ENCODE measurements at places on chromosomes 4 and X. TPM values are rescaled to one million over a fixed set of nuclear protein-coding genes. Genes with fewer than 3 reads are reported as not detected.

DNA sequence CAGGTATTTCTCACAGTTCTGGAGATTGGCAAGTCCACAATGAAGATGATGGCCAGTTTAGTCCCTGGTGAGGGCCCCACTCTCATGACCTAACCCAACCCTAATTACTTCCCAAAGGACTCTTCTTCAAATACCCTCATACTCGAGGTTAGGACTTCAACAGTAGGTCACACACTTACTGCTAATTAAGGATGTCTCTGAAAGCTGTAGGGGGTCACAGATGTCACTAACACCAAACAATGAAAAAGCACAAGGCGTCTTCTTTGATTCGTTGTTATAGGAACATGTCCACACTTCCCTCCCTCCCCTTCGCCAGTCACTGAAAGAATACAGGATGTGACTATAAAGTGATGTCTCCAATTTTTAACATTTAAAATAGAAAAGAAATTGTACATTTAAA is 309.7 kb downstream of the PACRGL start:
- H3K4me3 ChIP-seq: no peak overlapping the region
- H3K36me3 ChIP-seq: no peaks in the 10 kb centered on the region
- H3K4me1 ChIP-seq: no peaks in the 10 kb centered on the region
- H3K27ac ChIP-seq: no peak overlapping the region

DNA sequence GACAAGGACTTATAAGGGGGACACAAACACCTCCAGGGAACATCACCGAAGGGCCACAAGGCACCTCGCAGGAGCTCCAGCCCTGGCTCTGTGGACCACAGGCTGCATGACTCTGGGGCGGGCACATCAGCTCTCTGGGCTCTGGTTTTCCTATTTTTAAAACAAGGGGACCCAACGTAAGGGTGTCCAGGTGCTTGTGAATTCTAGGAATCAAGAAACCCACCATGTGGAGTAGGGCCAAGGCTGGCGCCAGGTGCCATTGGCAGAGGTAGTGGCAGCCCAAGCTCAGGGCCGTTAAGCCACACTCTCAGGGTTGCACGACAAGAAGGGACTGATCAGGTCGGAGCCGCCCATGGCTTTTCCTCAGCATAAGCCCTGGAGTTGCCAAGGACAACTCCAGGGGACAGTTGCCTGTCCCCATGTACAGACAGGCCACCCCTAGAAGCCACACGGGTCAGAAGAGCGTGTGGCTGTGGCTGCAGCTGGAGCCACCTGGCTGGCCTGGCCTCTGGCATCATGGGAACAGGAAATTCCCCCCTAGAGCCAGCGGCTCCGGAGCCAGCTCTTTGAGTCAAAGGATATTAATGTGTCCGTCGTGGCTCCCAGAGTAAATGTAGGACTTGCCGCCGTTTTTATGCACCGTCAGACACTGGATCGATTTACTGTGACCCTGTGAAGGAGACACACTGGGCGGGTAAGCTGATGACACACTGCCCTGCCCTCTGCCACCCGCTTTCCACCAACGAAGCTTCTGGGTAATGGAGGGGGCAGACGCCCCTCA is 32.5 kb downstream of the WDR1 start:
- H3K27ac ChIP-seq: no peak overlapping the region
- H3K4me3 ChIP-seq: no peak overlapping the region
- no peak for DNase-seq
- H3K4me1 ChIP-seq: no peaks in the 10 kb centered on the region

GRCh38 chrX:123425471-123425870 is 241.4 kb downstream of the GRIA3 start:
- no peaks in the 10 kb centered on the region for H3K36me3 ChIP-seq
- H3K4me3 ChIP-seq: no peak overlapping the region
- peaks cover 11% of the 10 kb centered on the region for H3K27me3 ChIP-seq

DNA sequence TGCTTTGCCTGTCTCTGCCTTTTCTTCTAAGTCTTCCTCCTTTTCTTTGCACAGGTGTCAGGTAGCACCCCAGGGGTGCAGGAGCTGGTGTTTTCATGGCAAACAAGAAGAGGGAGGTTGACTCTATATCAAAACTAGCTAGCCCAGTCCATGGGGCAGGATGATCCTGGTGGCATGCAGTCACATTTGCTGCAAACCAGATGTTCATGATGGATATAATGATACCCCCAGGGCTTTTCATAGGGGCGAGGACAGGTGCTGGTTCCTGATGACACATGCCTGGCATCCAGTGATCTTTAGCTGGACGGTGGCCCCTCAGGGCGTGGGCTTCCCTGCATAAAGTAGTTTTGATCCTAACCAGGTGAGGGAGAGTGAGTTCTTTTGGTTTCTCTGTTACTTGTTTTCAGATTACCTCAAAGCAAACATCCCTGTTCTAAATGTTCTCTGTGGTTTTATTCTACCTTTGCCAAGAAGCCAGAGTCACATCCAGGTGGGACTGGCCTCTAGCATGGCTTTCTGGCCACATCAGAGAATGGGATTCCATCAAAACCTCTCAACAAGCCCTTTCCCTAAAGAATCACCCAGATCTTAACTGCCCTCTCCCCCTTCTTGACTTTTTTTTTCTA is 11.2 kb upstream of the UBA6 start:
- no peak for DNase-seq
- H3K36me3 ChIP-seq: peaks cover 14% of the 10 kb centered on the region
- H3K4me1 ChIP-seq: peaks cover 30% of the 10 kb centered on the region

DNA sequence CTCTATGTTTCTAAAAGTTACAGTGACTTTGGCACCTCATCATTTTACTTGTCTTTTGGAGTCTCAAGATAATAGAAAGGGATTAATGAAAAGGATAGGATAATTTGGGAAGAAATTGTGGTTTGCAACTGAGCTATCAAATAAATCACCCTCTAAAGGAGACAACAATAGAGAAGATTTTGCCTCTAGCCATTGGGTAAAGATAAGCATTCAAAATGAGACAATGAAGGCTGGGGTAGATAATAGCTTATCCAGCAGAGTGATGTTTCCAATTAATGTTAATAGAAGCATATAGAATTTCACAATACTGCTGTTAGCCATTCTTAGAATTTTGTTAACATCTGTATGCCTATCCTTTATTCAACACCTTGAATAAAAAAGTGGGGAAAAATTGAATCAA is 1177.6 kb downstream of the ADGRL3 start:
- no peak overlapping the region for H3K4me3 ChIP-seq
- no peak for DNase-seq
- H3K27ac ChIP-seq: no peak overlapping the region
- peaks cover 1% of the 10 kb centered on the region for H3K36me3 ChIP-seq
- H3K4me1 ChIP-seq: no peaks in the 10 kb centered on the region
- no peaks in the 10 kb centered on the region for H3K27me3 ChIP-seq

DNA sequence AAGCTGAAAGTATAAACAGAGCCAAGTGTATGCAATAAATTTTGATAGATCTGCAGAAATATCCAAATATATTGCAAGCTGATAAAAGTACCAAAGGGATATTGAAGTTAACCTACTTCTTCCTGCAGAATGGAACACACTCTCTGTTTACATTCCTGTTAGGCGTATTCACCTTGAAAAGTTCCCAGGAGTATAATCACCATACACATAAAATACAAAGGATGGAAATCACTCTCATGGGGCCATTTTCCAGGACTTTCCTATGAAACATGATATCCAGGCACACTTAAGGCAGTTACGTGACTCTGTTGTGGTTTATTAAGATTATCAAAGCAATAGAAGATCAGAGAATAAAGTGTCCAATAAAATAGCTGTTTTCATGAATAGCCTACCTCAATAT is 1142.3 kb downstream of the NLGN4X start:
- no peaks in the 10 kb centered on the region for H3K4me1 ChIP-seq
- H3K4me3 ChIP-seq: no peak overlapping the region
- no peaks in the 10 kb centered on the region for H3K27me3 ChIP-seq
- H3K36me3 ChIP-seq: no peaks in the 10 kb centered on the region
- no peak for DNase-seq

GRCh38 chr4:118734491-118735205 is 49.5 kb downstream of the METTL14 start:
- peaks cover 9% of the 10 kb centered on the region for H3K36me3 ChIP-seq
- H3K27ac ChIP-seq: peak overlapping the region; percentile 0
- H3K4me1 ChIP-seq: peaks cover 10% of the 10 kb centered on the region
- H3K4me3 ChIP-seq: no peak overlapping the region

DNA sequence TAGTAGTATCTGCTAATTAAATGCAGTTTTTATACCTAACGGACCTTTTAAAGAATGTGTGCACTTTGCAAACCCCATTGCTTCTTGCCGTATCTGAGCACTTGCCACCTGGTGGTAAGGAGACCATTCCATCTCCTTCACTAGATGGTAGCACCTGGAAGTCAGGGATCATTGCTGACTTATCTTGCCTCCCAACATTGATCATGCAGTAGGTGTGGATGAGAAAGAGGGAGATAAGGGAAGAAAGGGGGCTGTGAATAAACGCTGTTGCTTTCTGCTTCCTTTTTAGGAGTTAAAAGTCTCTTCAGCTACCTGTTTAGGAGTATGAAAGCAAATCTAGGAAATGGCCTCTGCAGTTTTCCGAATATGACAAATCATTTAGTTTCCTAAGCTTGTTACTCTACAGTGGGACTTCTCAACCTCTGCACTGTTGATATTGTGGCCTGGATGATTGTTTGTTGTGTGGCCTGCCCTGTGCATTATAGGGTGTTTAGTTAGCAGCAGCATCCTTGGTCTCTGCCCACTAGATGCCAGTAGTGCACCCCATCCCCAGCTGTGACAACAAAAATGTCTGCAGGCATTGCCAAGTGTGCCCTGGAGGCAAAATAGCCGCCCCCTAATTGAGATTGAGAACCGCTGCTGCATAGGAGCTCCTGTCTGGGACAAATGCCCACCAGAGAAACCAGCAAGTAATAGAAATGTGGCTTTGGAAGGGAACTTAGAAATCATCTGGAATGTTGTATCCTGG is 38.8 kb downstream of the GAB1 start:
- H3K27ac ChIP-seq: no peak overlapping the region
- no peak for DNase-seq
- no peaks in the 10 kb centered on the region for H3K27me3 ChIP-seq
- H3K36me3 ChIP-seq: peaks cover 3% of the 10 kb centered on the region

GRCh38 chr4:111806331-111806730 is 338.9 kb upstream of the FAM241A start:
- H3K27ac ChIP-seq: no peak overlapping the region
- no peaks in the 10 kb centered on the region for H3K36me3 ChIP-seq
- H3K4me3 ChIP-seq: no peak overlapping the region

GRCh38 chr4:175386776-175387507 is 425.1 kb downstream of the GPM6A start:
- H3K4me3 ChIP-seq: no peak overlapping the region
- no peaks in the 10 kb centered on the region for H3K36me3 ChIP-seq
- DNase-seq: no peak
- H3K27ac ChIP-seq: no peak overlapping the region
- H3K4me1 ChIP-seq: no peaks in the 10 kb centered on the region

DNA sequence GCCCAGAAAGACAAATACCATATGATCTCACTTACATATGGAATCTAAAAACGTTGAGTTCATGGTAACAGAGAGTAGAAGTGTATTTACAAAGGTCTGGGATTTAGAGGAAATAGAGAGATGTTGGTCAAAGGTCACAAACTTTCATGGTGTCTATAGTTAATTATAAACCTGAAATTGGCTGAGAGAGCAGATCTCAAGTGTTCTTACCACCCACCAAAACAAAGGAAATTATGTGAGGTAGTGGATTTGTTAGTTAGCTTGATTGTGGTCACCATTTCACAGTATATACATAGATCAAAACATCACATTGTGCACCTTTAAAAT is 186.8 kb downstream of the NWD2 start:
- DNase-seq: no peak
- H3K27me3 ChIP-seq: peaks cover 34% of the 10 kb centered on the region
- no peak overlapping the region for H3K4me3 ChIP-seq
- H3K27ac ChIP-seq: no peak overlapping the region
- H3K36me3 ChIP-seq: no peaks in the 10 kb centered on the region

TEC gene
- 4.6 TPM for total RNA-seq

RBMXL3 gene
- not detected for total RNA-seq

TBC1D9 gene
- not detected for total RNA-seq

LRP2BP gene
- 0.51 TPM for total RNA-seq

IL9R gene
- total RNA-seq: 9.8 TPM

GDPD2 gene
- 0.12 TPM for total RNA-seq

ADGRL3 gene
- not detected for total RNA-seq

TMEM271 gene
- total RNA-seq: not detected

STPG2 gene
- not detected for total RNA-seq

All from activated T-cell treated with anti-CD3 and anti-CD28 coated beads, Interleukin-2, amount 50 U/mL, for 72 hours (primary cell).